ENCODE measurements at places on chromosomes 7 and 10. TPM values are rescaled to one million over a fixed set of nuclear protein-coding genes. Genes with fewer than 3 reads are reported as not detected.

DNA sequence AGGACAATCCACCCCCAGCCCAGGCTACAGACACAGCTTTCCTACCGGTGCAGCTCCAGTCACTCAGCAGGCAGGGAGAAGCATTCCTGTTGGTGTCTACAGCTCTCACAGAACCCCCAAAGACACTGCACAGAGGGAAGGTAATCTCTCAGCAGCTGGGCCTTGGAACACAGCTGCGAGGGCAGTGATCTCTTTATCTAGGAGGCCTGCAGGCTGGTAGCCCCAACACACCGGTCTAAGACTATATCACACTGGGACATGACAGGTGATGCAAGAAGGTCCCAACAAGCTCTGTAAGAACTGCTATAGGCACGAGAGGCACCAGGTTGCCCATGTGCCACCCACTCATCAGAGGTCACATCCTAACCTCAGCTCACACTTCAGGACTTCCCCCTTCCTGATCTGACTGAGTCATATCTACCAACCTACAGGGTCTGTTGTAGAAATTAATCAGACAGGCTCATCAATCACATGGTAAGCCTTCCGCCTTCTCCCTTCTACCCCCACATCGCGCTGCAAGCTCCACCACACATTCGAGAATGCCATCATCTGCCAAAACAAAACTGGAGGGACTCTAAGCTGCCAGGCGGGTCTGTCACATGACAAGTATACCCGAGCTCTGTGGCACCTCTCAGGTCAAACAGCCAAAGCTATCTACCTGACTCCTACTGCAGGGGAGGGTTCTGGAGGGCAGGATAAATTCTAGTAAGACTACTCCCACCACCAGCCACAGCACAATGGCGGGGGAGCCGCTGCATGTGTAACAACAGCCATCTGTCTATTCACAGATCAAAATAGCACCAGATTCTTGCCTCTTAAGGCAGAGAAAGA lies 26.1 kb downstream of the FAM53B start:
- H3K27ac ChIP-seq, result peak overlapping the region; percentile 51
- no peak overlapping the region for H3K4me3 ChIP-seq
- H3K27me3 ChIP-seq, result no peaks in the 10 kb centered on the region
- H3K4me1 ChIP-seq, result peaks cover 8% of the 10 kb centered on the region
- no peak for DNase-seq

- no peak overlapping the region for H3K27ac ChIP-seq
- no peak overlapping the region for H3K4me3 ChIP-seq
- DNase-seq, result no peak
- H3K4me1 ChIP-seq, result no peaks in the 10 kb centered on the region
- no peaks in the 10 kb centered on the region for H3K27me3 ChIP-seq
These were observed 5.0 kb downstream of the R3HCC1L start for GRCh38 chr10:98139431-98139830.

- DNase-seq, result no peak
- no peak overlapping the region for H3K27ac ChIP-seq
- H3K27me3 ChIP-seq, result no peaks in the 10 kb centered on the region
- no peak overlapping the region for H3K4me3 ChIP-seq
- H3K4me1 ChIP-seq, result no peaks in the 10 kb centered on the region
- peaks cover 4% of the 10 kb centered on the region for H3K36me3 ChIP-seq
These were observed 7.9 kb downstream of the STMP1 start for GRCh38 chr7:135670179-135670578.

The ZNF425 gene
- total RNA-seq, result 2.6 TPM
